Glomerular endothelial cell (primary cell): ENCODE measurements at places on chromosomes 7 and 10. TPM values are rescaled to one million over a fixed set of nuclear protein-coding genes. Genes with fewer than 3 reads are reported as not detected.

CLCN1 gene
- not detected in 2 replicates for total RNA-seq

TRPV6 gene
- total RNA-seq: not detected in 2 replicates

TMEM236 gene
- 0.18 and 0.48 TPM in 2 replicates for total RNA-seq

HSPA12A gene
- total RNA-seq: 0.76 and 3.0 TPM in 2 replicates

TSPAN12 gene
- 17.6 and 20.7 TPM in 2 replicates for total RNA-seq

LANCL2 gene
- 11.4 and 12.9 TPM in 2 replicates for total RNA-seq

LRRTM3 gene
- total RNA-seq: not detected in 2 replicates

FKBP9 gene
- total RNA-seq: 196 and 264 TPM in 2 replicates

IGF2BP3 gene
- total RNA-seq: 89.8 and 98.3 TPM in 2 replicates

AMPH gene
- 0.29 TPM in 1 of 2 replicates, not detected in the other for total RNA-seq

TMEM176A gene
- total RNA-seq: not detected in 2 replicates

RBM48 gene
- total RNA-seq: 6.2 and 8.1 TPM in 2 replicates

PITRM1 gene
- total RNA-seq: 86.2 and 110 TPM in 2 replicates

PRKCQ gene
- 1.8 and 1.9 TPM in 2 replicates for total RNA-seq

AP5Z1 gene
- 60.9 and 76.0 TPM in 2 replicates for total RNA-seq

CTAGE15 gene
- total RNA-seq: not detected in 2 replicates

C7orf33 gene
- total RNA-seq: not detected in 2 replicates

TRDMT1 gene
- 2.0 and 7.8 TPM in 2 replicates for total RNA-seq

CAMK2B gene
- total RNA-seq: 0.05 and 0.29 TPM in 2 replicates

CDC14C gene
- total RNA-seq: not detected in 2 replicates

ACSM6 gene
- total RNA-seq: not detected in 2 replicates

PRDX3 gene
- total RNA-seq: 104 and 148 TPM in 2 replicates

NPTX2 gene
- 32.0 and 116 TPM in 2 replicates for total RNA-seq

NKX2-3 gene
- total RNA-seq: not detected in 2 replicates

KEL gene
- 0.18 TPM in 1 of 2 replicates, not detected in the other for total RNA-seq

CNNM1 gene
- 0.24 TPM in 1 of 2 replicates, not detected in the other for total RNA-seq

CALML3 gene
- total RNA-seq: not detected in 2 replicates

AKR1C3 gene
- 0.63 and 3.6 TPM in 2 replicates for total RNA-seq

SUN3 gene
- 0.64 TPM in 1 of 2 replicates, not detected in the other for total RNA-seq

GPR26 gene
- total RNA-seq: not detected in 2 replicates

PON3 gene
- not detected in 2 replicates for total RNA-seq

SAMD8 gene
- 19.7 and 29.3 TPM in 2 replicates for total RNA-seq

LRRC4 gene
- 0.10 and 1.3 TPM in 2 replicates for total RNA-seq

INA gene
- total RNA-seq: 3.4 and 4.3 TPM in 2 replicates
